Neuronal stem cell (in vitro differentiated cells): ENCODE measurements at places on chromosomes 6 and 20.

GRCh38 chr20:63322146-63322932, 29.4 kb downstream of the COL20A1 start:
- no peak for DNase-seq

DNA sequence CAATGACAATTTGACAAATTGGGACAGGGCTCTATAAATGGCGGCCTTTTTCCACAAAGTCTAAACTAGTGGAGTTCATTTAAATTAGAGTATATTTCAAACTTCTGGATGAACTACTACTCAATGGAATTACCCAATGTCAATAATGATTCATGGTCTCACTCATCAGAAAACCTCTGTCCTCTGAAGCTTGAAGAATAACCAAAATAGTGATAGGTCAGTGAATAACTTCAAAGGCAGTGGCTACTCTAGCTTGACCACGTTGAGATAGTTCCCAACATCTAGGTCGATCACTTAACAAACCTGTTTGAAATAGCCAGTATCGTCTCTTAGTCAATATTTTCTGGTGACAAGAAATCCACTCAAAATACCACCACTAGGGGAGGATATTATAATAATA, 197.6 kb downstream of the HDGFL1 start:
- DNase-seq = no peak

- no peak for DNase-seq
These were observed 4.2 kb downstream of the SASH1 start for GRCh38 chr6:148346681-148347440.

- no peak for DNase-seq
These were observed 87.5 kb downstream of the MEI4 start for GRCh38 chr6:77740380-77740779.

GRCh38 chr6:42140032-42140431, 2.4 kb downstream of the C6orf132 start:
- DNase-seq = no peak

DNA sequence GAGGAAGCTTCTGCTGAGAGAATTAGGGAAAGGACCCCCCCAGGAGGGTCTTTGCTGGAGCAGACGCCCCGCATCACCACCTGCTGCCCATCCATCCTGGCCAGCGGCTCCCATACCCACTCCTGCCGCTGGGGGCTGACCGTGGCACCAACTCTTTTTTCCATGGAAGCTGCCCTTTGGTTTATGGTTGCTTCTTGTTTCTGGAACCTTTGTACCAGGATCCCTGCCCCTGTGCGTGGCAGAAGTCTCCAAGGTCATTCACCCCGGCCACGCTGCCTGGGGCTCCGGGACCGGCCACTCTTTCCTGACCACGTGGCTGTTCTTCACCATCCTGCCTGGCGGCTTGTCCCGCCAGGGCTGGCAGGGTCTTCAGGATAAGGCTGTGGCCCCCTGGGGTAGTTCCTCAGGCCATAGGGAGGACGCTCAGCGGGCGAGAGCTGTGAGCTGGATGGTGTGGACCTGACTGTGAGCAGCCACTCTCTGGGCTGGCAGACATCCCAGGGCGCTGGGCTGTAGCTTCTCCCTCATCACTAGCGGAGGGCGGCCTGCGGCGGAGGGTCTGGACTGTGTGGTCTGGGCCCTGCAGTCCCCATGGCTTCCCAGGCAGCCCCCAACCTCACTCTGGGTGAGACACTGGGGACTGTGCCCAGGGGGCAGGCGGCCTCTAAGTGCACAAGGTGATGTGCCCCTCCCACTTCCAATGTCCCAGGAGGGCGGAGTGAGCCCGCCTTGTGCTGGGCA, 22.8 kb upstream of the RBBP8NL start:
- DNase-seq = no peak

- DNase-seq = no peak
These were observed 13.0 kb downstream of the KHDC1 start for GRCh38 chr6:73250016-73250415.

DNA sequence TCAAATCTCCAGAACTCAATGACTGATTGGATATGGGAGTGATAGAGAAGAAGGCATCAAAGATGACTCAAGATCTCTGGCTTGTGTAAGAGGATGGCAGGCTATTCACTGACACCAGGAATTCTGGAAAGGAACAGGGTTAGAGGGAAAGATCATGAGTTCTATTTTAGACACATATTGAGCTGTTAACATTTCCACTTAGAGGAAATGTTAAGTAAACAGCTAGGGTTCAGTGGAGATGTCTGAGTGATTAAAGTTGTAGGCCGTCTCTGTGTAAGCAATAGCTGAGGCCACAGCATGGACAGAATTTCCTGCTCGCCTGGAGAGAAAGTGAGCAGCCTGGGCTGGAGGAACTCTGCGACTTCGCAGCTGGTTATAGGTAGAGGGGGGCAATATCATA, 21.0 kb downstream of the ZC3H12D start:
- no peak for DNase-seq
